ENCODE measurements at places on chromosomes 2 and 18.

DNA sequence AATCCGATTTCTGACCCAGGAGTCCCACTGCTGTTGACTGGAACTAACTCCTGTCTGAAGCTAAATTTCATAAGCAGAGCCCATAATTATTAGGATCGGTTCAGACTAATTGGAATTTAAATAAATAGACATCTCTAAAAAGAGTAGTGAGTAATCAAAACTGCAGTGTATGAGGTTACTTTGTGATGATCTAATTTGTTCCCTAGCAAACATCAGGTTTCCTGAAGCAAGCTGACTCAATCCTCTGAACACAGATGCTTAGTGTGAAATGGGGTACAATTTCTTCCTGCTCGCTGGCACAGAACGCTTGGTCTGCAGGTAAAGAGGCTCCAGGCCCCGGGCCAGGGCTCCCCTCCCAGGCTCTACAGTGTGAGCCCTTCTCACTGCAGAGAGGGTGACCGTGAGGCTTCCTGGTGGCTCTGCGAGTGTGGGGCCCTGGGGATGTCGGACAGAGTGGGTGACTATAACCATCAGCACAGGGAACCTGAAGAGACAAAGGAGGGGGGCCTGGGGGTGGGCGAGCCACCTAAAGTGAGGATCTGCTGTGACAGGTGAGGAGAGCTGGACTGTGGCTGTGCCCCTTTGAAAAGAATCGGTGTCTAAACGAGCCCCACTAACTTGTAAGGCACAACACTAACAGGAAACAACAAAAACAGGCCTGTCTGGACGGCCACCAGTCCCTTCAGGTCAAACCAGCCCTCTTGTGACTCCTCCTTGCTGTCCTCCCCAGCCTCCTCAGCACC lies 20.2 kb downstream of the CHST10 start:
- no peak for DNase-seq

GRCh38 chr2:128395640-128396499 lies 77.2 kb upstream of the HS6ST1 start:
- no peak for DNase-seq

GRCh38 chr18:41121116-41121826 lies 833.8 kb upstream of the PIK3C3 start:
- no peak for DNase-seq

DNA sequence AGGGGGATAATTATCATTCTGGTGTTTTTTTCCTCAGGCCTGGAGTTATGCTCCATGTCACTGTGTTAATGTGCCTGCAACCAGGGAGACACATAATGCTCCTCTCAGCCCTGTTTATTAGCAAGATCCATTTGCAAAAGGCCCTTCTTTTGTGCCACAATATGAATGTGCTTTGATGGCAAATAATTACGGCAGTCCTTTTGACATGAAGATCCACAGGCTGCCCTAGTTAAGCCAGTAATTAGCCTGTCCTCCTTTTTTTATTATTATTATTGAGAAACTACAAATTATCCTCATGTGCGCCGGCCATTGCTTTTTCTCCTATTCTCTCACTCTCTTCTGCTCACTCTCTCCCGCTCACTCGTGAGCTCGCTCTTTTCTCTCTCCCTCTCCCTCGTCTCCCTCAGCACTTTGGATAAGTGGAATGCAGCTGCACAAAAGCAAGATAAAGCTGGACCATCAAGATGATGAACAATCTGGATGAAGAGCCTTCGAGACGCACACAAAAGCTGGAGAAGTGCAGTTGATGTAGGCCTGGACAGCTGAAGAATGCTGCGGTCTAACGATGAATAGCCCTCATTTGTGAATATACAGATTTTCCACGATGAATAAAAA lies 762.3 kb downstream of the BCL11A start:
- DNase-seq: no peak

DNA sequence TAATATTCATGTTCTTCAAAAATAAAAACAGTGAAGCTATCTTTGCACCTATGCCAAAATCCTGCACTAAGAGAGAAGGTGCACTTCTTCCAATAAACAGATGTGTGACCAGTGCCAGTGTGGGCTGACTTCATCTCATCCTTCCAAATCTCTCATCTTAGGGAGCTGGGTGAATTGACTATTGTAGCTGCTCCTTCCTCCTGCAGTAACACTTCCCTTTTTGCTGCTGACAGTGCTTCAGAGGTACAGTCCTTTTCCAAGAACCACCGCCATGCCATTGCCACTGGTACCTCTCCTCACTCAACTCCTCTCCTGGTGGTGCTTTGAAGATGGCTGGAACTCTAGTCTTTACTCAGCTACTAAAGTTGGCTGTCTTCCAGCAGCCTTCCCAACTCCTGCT lies 42.1 kb upstream of the ARHGAP25 start:
- no peak for DNase-seq

- no peak for DNase-seq
Measured at GRCh38 chr2:19845323-19845920, 56.4 kb downstream of the TTC32 start.

Measured in activated effector memory CD4-positive, alpha-beta T cell treated with Interleukin-2 at 50 U/mL for 16 hours (primary cell).